ENCODE measurements at places on chromosomes 5 and 9.

- H3K27me3 ChIP-seq, result no peaks in the 10 kb centered on the region
- no peak overlapping the region for H3K4me3 ChIP-seq
- peak overlapping the region; percentile 22 for H3K27ac ChIP-seq
- no peaks in the 10 kb centered on the region for H3K4me1 ChIP-seq
- H3K36me3 ChIP-seq, result peaks cover 58% of the 10 kb centered on the region
These were observed 53.5 kb downstream of the ZFR start for GRCh38 chr5:32390819-32391591.

- no peak for DNase-seq
- no peak overlapping the region for H3K27ac ChIP-seq
- H3K4me1 ChIP-seq, result no peaks in the 10 kb centered on the region
These were observed 2.5 kb upstream of the PRDM6 start for GRCh38 chr5:123086376-123087055.

- no peaks in the 10 kb centered on the region for H3K27me3 ChIP-seq
- H3K36me3 ChIP-seq, result no peaks in the 10 kb centered on the region
- peaks cover 13% of the 10 kb centered on the region for H3K4me1 ChIP-seq
- H3K4me3 ChIP-seq, result no peak overlapping the region
- DNase-seq, result no peak
These were observed 20.8 kb downstream of the MARCHF6 start for GRCh38 chr5:10374046-10375022.

DNA sequence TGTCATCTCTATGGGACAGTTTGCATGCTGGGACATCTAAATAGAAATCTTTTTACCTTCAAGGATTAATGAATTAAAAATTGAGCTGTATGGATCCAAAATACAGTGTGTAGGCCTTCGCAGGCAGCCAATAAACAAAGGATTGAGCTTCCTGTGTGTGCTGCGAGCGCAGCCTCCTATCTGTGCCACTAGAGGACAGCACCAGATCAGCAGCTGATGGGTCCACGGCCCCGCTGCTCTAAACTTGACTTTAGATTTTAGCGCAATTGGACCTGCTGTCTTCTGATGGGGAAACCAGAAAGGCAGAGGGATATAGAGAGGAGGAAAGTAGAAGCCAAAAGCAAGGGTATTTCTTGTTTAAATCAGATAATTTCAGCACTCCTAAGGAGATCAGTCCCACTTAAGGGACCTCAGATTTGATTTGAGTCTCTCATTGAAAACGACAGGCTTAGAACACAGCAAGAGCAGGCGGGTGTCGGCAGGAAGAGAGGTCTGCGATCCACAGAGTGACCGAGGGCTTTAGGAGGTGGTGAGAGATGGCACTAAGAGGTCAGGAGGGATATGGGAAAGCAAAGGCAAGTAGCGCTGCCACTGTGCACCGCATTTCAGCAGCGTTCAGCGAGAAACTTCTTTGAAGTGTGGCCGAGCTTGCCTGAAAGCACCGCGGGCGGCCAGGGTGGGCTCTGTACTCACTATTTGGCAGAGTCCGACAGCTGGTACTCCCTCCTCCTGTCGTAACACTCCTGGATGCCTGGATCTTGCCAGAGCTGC, 214.3 kb downstream of the GNA14 start:
- H3K27me3 ChIP-seq, result no peaks in the 10 kb centered on the region
- no peak overlapping the region for H3K4me3 ChIP-seq
- peak; percentile 66 for DNase-seq
- H3K36me3 ChIP-seq, result no peaks in the 10 kb centered on the region
- H3K27ac ChIP-seq, result no peak overlapping the region
- H3K4me1 ChIP-seq, result no peaks in the 10 kb centered on the region

GRCh38 chr5:43415935-43416802, 4.0 kb upstream of the CCL28 start:
- DNase-seq, result no peak
- no peaks in the 10 kb centered on the region for H3K27me3 ChIP-seq
- no peak overlapping the region for H3K27ac ChIP-seq
- H3K4me3 ChIP-seq, result no peak overlapping the region

- H3K4me3 ChIP-seq, result no peak overlapping the region
- H3K36me3 ChIP-seq, result no peaks in the 10 kb centered on the region
- H3K4me1 ChIP-seq, result no peaks in the 10 kb centered on the region
- DNase-seq, result no peak
- peaks cover 14% of the 10 kb centered on the region for H3K27me3 ChIP-seq
These were observed 2.1 kb upstream of the CDH10 start for GRCh38 chr5:24646915-24647314.

- no peak overlapping the region for H3K27ac ChIP-seq
- peak; percentile 42 for DNase-seq
- no peaks in the 10 kb centered on the region for H3K4me1 ChIP-seq
- no peaks in the 10 kb centered on the region for H3K27me3 ChIP-seq
- H3K4me3 ChIP-seq, result no peak overlapping the region
These were observed 17.6 kb downstream of the NACC2 start for GRCh38 chr9:136077491-136077890.

GRCh38 chr9:72353455-72354116, 11.4 kb downstream of the ZFAND5 start:
- H3K4me1 ChIP-seq, result peaks cover 2% of the 10 kb centered on the region
- no peak overlapping the region for H3K4me3 ChIP-seq
- no peak overlapping the region for H3K27ac ChIP-seq
- peaks cover 43% of the 10 kb centered on the region for H3K36me3 ChIP-seq
- no peaks in the 10 kb centered on the region for H3K27me3 ChIP-seq

GRCh38 chr5:146883511-146883910, 5.0 kb upstream of the PPP2R2B start:
- H3K4me1 ChIP-seq, result peaks cover 2% of the 10 kb centered on the region
- H3K4me3 ChIP-seq, result no peak overlapping the region
- DNase-seq, result no peak
- no peak overlapping the region for H3K27ac ChIP-seq
- no peaks in the 10 kb centered on the region for H3K27me3 ChIP-seq
- H3K36me3 ChIP-seq, result no peaks in the 10 kb centered on the region

DNA sequence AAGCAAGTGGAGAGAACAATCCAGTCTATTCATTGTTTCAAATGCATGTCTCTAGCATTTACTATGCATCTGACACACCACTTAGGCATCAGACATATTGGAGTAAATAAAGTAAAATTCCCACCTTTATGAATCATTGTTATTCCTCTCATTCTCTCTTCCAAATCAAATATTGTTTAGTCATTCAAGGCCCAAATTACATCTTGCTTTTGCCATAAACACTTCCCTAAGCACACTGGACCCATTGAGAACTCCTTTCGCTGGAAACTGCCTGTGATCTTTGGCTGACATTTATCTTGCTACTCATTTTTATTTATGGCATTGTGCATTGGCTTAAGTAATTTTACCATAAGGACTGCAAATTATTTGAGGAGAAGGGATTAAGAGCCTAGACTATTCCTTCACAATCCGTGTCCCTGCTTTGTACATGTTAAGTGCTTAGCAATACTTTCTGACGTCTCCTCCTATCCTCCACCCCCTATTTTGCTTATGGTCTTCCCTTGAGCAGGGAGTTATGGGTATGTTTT, 7.4 kb downstream of the C5orf46 start:
- no peaks in the 10 kb centered on the region for H3K27me3 ChIP-seq
- H3K36me3 ChIP-seq, result no peaks in the 10 kb centered on the region
- H3K27ac ChIP-seq, result no peak overlapping the region

DNA sequence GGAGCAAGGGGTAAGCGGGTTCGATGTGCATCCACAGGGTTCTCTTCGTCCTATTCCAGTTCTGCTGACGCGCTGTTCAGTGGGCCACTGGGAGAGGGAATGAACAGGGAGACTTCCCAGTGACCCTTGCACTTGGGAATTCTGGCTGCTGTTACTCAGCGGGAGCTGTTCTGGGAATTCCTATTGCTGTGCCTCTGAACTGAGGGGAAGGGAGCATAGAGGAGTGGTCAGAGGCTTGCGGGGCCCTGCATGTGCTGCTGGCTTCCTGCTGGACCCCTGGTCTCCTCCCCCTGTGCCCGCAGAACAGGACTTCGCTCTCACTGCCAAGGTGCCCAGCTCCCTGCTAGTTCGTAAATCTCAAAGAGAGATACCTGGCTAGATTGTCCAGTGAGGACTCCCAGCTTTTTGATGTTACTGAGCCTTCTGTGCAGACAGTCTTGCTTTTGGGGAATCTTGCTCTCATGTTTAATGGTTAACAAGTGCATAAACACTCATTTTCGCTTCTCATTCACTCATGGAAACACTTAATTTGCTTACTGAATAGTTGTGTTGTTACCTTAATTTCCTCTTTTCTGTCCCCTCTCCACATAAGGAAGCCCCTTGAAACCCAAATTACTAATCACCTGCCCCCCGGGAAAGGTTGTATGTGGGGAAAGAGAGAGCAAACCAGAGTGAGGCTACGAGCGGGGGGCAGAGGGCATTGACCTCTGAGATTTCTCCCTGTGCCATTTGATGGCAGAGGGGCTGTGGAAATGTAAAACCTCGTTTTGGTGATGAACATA, 5.9 kb downstream of the TRIO start:
- no peaks in the 10 kb centered on the region for H3K36me3 ChIP-seq
- H3K4me3 ChIP-seq, result no peak overlapping the region
- H3K4me1 ChIP-seq, result peaks cover 39% of the 10 kb centered on the region
- peak overlapping the region; percentile 65 for H3K27ac ChIP-seq
- no peaks in the 10 kb centered on the region for H3K27me3 ChIP-seq

DNA sequence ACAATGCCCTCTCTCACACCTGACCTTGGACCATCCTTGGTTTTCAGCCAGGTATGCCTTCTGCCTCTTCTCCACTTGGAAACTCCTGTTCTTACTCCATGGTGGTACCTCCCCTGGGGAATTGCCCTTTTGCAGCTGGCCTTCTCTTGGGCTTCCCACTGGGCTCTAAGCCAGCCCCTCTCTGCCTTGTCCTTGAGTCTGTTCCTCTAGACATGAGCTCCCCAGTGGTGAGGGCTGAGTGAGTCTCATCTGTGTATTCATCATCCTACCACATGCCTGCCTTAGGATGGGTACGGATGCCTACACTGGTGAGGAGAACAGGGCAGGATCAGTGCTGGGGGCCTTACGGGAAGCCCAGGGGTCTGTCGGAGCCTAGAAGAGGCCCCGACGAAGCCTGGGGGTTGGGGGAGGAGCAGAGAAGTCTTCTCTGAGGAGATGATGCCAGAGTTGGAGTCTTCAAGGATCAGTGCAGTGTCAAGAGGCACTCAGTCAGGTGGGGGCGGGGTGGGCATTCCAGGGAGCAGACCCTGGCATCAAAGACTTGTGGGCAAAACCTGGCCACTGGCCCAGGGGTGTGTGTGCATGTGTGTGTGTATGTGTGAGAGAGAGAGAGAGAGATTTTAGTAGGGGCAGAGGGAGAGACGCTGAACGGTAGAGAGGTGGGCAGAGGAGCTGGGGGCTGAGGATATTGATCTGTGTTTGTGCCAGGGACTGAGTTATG, 5.2 kb upstream of the CRB2 start:
- DNase-seq, result no peak
- no peaks in the 10 kb centered on the region for H3K27me3 ChIP-seq
- H3K4me3 ChIP-seq, result no peak overlapping the region
- H3K4me1 ChIP-seq, result no peaks in the 10 kb centered on the region

DNA sequence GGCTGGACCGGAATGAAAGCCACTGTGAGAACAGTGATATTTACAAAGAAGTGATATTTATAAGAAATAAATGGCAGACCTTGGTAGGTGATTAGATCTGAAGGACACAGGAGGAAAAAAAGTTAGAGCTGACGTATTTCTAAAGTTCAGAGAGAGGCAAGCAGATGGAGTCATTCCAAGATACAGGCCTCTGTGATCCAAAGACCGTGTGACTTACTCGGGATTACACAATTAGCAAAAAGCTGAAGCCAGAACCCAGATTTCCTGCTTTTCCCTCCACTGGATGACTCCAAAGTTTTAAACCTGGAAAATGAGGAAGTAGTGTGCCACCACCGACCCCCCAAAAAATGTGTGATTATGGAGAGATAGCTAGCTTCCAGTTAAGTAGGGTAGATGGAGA, 3.1 kb upstream of the DOCK8 start:
- DNase-seq, result peak; percentile 57
- no peak overlapping the region for H3K27ac ChIP-seq
- H3K4me3 ChIP-seq, result no peak overlapping the region
- H3K27me3 ChIP-seq, result peaks cover 15% of the 10 kb centered on the region

GRCh38 chr9:129597355-129598088, 23.4 kb downstream of the C9orf50 start:
- DNase-seq, result no peak
- H3K4me1 ChIP-seq, result no peaks in the 10 kb centered on the region
- H3K27ac ChIP-seq, result peak overlapping the region; percentile 55
- no peaks in the 10 kb centered on the region for H3K36me3 ChIP-seq
- H3K27me3 ChIP-seq, result no peaks in the 10 kb centered on the region

Data from right lobe of liver (tissue), 6 donors.